Right ventricle myocardium superior (tissue), 1 donor: ENCODE measurements at places on chromosomes 5 and 9. TPM values are rescaled to one million over a fixed set of nuclear protein-coding genes. Genes with fewer than 3 reads are reported as not detected.

Gene MYORG
- 8.1 TPM for total RNA-seq

Gene NRARP
- total RNA-seq: 4.4 TPM

Gene WDR38
- total RNA-seq: not detected

Gene EFNA5
- total RNA-seq: 25.7 TPM

Gene MEIKIN
- total RNA-seq: not detected

Gene PRRC2B
- total RNA-seq: 124 TPM

Gene IFNB1
- not detected for total RNA-seq

Gene CDH9
- total RNA-seq: not detected
